ENCODE measurements at places on chromosomes 3 and 15.

DNA sequence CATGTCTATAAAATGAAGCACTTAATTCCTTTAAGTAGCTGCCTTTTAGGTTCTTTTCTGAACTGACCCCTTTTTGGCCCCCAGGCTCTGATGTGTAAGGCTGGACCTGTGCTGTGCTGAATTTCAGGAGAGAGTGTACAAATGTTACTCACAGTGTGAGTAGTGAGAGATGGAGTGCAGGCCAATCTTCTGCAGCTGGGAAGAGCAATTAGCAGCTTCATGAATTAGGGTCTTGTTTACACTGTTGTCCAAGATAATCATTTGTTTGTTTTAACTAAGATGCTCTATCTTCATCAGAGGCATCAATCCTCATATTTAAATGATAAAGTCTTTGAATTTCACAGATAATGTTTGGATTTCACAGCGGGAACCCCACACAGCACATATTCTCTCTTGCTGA lies 19.4 kb downstream of the ARPP21 start:
- no peak for DNase-seq

GRCh38 chr3:168498194-168498593 lies 402.5 kb upstream of the GOLIM4 start:
- no peak for DNase-seq

- DNase-seq, result no peak
Observed at GRCh38 chr15:69996321-69997160, 101.2 kb downstream of the TLE3 start.

GRCh38 chr3:82093641-82094040 lies 332.2 kb upstream of the GBE1 start:
- no peak for DNase-seq

GRCh38 chr15:20341901-20342600 lies 199.5 kb downstream of the GOLGA6L6 start:
- DNase-seq, result no peak

DNA sequence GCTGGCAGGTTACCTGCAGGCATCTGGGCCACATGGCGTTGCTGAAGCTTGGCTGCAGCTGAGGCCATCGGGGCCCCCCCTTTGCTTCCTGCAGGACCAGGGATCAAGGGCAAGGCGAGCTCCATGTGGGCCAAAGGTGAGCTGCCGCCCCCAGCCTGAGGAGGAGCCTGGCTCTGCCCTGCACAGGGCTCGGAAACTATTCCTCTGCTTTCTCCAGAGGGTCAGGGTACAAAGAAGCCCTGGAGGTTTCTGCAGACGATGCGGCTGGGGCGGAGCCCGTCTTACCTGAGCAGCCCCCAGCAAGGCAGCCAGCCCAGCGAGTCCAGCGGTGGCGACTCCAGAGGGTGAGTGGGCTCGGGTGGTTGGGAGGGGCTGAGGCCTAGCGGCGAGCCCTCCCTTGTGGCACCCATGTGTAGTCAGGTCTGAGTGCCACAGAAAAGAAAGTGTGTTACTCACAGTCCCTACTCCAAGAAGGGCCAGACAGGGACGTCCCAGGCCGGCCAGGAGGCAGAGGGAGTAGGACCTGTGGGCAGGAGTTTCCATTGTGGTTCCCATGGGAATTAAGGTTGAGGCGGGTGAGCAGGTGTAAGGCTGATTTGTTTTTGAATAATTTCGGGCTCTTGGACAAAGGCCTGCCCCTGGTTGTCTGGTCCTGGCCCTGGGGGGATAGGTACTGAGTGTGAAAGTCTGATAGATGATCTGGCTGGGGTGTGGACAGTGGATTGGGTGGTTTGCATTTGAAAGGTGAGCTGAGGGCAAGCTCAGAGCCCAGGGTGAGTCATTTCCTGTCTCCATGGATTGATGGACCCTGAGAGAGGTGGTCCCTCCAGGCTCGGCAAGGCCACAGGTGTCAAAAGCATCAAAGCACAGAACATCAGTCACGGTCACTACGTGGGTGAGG lies 25.4 kb downstream of the CFAP100 start:
- DNase-seq, result no peak

- no peak for DNase-seq
Observed at GRCh38 chr15:86608461-86609205, 529.0 kb downstream of the AGBL1 start.

DNA sequence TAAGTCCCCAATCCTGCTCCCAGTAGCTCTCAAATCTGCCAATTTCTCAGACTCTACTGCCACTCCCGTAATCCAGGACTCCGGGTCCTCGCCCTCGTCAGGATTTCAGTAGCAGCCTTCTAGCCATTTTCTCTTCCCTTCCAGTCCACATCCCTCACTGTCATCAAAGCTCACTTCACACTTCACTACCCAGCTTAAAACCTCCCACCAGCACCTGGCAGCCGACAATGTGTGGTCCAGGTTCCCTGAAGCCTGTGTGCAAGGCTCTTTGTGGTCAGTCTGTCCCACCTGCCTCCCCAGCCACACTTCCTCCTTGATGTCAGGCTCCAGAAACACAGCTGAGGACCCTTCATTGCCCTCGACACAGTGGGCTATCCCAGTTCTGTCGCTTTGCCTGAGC lies 304.5 kb upstream of the ROPN1 start:
- no peak for DNase-seq

- DNase-seq, result peak; percentile 78
Observed at GRCh38 chr15:77527164-77527778, 105.4 kb downstream of the LINGO1 start.

- DNase-seq, result no peak
Observed at GRCh38 chr3:152325136-152325535, 56.4 kb downstream of the MBNL1 start.

GRCh38 chr3:7682822-7683229 lies 818.8 kb upstream of the LMCD1 start:
- DNase-seq, result no peak

DNA sequence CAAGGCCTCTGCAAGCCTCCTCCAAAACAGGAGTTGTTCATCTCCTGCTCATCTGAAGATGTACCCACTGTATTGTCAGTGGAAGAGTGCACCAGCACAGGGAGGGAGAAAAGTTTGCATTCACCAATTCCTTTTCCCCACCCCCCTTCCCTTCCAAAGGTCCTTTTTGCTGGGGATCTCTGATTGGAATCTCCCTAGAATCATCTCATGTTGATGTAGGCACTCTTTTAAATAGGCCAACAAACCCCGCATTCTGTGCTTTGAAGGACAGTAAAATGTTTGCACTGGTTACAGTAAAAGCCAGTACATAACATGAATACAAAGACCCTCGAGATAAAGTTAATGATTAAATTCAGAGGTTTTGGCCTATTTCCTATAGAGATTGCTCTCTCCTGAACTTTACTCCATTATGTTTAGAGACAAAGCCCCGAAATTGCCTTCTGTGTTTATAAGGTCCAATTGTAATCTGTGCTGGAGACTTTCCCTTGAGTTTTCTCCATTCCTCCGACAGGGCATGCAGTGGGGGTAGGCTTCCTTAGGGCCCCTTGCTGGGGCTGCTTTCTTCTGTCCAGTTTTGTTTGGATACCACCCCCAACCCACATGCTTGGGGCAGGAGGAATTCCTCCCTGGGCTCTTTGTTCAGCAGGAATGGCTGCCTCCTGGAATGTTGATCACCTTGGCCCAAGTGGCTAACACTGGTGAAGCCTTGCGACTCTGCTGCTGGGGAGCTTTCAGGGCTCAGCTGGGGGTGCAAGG lies 22.5 kb downstream of the TRIM71 start:
- peak; percentile 62 for DNase-seq

GRCh38 chr3:160225176-160226025 lies at the start of gene C3orf80:
Gene C3orf80, plus strand, starts transcription at chr3:160225422. Its CDS starts 214 bp downstream, at chr3:160225636.
- peak; percentile 40 for DNase-seq

DNA sequence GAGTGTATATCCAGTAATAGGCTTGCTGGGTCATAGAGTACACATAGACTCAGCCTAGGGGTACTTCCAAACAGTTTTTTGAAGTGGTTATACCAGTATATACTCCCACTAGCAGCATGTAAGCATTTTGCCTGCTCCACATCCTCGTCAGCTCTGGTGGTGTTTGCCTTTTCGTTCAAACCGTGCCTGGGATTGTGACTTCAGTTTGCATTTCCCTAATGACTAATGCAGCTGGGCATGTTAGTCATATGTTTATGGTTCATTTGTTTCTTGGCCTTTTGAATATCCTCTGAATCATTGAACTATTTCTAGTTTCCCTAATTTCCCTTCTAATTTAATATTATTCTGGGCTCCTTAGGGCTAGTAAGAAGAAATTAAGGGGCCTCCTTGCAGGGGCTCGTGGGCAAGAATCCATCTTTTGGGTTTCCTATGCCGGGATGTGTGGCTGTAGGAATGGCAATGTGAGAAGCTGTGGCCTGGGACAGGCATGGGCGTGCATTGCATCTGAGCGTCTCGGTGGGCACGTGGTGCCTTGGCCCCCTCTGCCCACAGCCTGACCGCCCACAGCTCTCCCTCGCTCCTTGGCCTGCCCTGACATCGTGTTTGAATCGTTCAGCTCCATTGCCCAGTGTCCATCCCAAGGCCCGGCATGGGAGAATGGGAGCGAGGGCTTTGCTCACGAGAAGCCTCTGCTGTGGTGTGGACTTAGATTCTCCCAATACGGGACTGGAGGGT lies 26.4 kb downstream of the FAH start:
- no peak for DNase-seq

DNA sequence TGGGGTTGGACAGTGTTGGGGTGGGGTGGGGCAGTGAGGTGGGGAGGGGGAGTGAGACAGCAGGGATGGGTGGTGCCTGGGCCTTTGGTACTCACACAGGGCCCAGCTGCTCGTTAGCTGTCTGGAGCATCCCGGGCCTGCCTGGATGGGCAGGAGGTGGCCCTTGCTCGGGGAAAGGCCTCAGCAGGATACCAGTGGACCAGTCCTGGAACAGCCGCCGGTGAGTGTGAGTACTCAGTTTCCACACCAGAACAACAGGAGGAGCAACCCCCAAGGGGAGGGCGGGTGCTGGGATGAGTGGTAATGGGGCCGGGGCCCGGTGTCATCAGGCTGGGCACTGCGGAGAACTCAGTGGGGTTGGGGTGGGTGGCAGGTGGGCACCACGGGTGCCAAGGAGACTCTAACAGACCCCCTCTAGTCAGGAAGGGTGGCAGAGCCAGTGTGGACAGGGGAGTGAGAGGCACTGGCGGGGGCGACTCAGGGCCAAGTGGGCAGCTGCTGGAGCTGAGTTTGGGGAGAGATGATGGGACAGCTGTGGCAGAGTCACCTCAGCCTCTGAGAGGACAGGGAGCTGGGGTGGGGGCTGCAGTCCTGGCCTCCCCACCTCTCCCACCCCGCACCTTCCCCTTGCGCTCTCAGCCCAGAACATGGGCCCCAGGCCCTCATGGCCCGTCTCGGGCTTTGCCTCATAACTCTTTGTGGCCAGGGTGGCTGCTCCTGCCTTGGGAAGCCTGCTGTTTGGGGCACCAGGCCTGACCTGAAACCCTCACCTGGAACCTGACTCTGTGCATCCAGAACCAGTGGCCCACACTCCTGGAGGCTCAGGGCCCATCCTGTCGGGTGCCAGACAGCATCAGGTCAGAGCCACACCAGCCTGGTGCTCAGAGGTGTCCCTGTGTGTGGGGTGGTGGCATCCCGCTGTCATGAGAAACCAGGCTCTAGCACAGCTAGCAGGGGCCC lies 52.1 kb upstream of the PRR23E start:
- DNase-seq, result no peak

DNA sequence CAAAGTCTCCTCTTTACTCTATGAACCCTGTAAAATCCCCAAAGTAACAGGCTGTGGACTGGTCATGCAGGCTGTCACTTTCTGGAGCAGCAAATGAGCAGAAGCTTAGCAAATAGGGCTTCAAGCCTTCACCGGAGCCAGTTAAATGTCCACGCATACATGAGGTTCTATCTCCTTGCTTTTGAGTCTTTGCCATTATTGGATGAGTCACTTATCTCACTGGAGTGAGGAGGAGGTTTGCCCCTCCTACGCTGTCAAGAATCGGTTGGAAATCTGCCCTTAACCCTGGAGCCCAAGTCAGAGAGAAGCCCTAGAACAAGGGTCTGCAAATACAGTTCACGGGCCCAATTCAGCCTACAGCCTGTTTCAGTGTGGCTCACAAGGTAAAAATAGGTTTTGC lies 126.1 kb upstream of the CTNNB1 start:
- DNase-seq, result no peak

DNA sequence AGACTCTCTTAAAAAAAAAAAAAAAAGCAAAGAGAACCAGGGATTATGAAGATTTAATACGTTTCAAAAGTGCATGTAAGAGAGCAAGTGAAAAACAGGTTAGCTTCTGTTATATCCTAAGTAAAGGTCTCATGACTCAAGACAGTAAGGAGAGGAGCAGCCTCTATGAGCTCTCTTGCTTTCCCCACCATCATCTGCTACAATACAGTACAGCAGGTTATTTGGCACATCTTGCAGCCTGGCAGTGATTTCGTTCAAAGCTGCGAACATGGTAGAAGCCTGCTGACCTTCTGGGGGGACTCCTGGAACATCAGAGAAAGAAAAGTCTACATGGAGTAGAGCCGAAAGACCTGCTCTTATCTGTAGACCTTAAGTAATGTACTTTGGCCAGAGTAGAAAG lies 129.2 kb upstream of the PLXND1 start:
- DNase-seq, result no peak

GRCh38 chr3:107370907-107371306 lies 6.3 kb upstream of the CCDC54 start:
- no peak for DNase-seq

GRCh38 chr3:69490971-69491370 lies 105.1 kb upstream of the FRMD4B start:
- no peak for DNase-seq

DNA sequence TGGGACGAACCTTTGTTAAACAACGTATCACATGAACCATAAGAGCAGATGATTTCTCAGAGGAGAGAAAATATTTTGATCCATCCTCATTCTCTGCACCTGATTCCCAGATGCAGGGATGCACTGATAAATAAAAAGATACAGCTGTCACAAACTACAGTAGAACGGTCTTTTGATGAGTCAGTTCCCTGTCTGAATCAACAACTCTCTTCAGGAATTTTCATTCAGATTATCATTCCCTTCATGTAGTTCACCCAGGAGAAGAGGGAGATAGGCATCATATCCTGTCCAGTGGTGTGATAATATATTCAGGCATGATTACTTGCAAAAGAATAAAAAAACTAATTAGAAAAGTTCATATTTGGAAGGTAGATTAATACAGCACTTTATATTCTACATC lies 521.5 kb downstream of the PYDC2 start:
- no peak for DNase-seq

- no peak for DNase-seq
Observed at GRCh38 chr3:144058713-144059112, 87.1 kb downstream of the DIPK2A start.

- DNase-seq, result no peak
Observed at GRCh38 chr3:42061025-42061712, 30.0 kb upstream of the TRAK1 start.

DNA sequence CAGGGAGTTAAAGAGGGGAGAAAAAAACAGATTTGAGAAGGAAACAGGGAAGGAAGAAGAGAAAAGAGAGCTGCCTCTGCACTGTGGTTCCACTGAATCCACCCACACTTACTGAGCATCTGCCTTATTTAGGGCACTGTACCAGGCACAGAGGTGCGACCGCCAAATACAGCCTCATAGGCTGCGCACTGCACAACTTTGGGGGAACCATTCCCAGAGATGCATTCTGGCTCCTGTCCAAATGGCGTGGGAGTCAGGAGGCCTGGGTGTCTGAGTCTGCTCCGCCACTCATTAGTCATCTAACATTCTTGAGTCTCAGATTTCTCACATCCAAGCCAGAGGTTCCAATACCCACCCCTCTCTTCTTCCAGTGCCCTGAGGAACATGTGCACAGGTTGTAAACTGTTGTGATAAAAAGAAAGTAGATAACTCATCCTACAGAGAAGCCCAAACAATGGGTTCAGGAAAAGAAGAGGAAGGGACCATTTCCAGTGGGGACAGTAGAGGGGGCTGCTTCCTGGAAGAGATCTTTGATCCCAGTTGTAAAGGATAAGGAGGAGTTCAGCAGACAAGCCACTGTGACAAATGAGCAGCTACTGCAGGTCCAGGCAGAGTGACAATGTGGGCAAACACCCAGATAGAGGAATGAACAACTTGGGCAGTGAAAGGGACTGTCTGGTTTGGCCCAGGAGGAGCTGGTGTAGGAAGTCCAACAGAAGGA lies 254.6 kb downstream of the UACA start:
- peak; percentile 46 for DNase-seq
